ENCODE measurements at places on chromosomes 3 and 15.

DNA sequence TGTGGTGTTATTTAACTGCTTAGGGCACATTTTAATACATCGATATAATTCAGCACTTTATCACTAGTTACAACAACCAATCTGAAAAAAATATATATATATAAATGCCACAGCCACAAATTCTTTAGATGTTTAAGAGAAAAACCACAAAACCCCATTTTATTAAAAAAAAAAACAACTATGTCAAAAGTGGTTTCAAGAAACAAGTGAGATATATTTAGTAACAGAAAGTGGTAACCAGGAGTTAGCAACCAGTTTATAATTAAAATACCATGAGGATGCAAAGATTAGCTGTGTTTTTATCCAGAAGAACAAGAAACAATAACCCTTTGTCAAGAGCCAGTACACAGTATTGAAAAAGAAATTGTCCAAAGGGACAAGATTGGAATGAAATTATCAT is 14.8 kb upstream of the DIPK2A start:
- no peak for DNase-seq

DNA sequence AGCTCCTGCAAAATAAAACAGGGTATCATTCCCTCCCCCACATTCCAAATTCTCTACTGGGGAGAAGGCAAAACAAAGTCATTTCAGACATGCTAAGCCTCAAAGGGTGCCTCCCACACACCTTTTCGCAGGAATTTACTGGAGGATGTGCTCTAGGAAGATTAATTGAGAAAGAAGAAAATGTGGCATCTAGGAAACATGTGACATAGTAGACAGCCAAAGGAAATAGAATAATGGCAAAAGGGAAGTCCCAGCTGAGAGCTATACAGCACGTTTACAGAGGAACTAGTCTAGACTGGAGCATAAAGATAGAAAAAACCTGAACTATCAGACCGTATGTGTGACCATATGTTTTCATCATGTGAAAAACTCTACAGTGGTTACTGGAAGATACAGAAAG is 58.8 kb upstream of the MELTF start:
- no peak for DNase-seq

GRCh38 chr15:95259513-95259912 is 1028.2 kb downstream of the MCTP2 start:
- peak; percentile 74 for DNase-seq

DNA sequence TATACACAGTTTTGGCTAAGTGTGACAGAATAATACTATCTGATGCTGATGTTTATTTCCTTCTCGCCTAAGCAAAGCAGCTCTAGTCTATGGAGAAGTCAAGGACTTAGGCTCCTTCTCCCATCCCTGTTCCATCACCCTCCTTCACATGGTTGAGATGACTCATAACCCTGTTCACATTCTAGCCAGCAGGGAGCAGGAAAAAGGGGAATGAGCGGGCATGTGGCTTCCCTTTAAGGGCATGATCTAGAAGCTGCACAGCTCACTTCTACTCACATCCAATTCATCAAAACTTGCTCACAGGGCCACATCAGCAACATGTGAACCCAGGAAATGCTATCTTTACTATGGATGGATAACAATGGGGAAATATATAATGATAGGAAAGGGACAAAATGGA is 40.9 kb downstream of the CBLB start:
- no peak for DNase-seq

DNA sequence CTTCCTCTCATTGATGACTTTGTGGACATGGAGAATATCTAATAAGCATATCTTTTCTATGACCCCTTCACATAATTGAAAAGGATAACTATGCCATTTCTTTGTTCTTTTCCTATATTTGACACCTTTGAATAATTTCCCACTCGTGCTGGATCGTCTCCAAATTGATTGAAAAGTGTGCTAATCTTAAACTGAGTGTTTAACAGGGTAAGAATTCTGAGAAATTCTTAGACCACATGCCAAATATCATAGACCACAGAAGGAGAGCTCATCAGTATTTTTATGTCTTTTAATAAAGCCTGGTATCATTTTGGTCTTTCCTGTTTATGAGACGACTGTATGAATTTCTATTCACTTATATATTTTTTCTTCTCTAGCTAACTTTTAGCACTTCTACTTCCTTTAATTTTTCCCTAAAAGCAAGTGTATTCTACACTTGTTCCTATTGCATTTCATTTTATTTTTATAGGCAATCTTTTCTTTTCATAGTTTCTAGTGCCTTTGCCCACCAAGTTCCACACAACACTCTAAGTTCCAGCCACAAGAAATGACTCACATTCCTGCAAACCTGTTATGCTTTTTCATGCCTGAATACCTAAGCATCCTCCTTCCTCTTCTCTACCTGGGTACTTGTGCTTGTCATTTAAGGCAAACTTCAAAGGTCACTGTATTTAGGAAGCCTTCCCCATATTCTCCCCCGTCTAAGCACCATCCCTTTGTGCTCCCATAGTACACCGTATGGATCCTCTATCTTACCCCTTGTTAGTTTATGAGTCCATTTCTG is 30.1 kb downstream of the KBTBD8 start:
- DNase-seq: no peak

DNA sequence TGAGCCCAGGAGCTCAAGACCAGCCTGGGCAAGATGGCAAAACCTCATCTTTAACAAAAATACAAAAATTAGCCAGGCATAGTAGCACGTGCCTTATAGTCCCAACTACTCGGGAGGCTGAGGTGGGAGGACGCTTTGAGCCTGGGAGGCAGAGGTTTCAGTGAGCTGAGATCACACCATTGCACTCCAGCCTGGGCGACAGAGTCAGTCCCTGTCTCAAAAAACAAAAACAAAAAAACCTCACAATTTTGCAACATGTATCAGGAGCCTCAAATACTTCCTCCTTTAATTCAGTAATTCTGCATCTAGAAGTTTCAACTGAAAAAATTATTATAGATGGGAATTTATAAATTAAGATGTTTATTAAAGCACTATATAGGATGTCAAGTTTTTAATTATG is 1.1 kb downstream of the MRPL47 start:
- DNase-seq: no peak

DNA sequence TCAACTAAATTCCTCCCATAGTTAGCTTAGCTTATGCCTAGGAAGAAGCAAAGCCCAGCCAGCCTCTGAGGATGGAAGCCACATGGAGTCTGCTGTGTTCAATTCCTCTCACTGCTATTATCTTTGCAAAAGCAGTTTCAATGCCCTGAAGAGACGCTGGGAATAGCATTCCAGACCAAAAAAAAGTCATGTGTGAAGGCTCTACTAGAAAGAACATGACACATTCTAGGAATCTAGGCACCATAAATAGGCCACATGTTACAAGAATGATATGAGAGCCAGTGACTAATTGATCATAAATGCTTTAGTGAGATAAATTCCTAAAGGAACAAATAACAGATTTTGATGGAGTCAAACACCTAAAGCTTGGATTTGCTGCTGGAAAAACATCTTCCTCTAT is 800.8 kb downstream of the TUSC7 start:
- no peak for DNase-seq

- no peak for DNase-seq
Measured at GRCh38 chr3:58620421-58620820, 43.2 kb upstream of the FAM107A start.

- DNase-seq: no peak
Measured at GRCh38 chr3:34635352-34635850, 837.0 kb downstream of the PDCD6IP start.

GRCh38 chr3:24470277-24470676 is 24.4 kb downstream of the THRB start:
- DNase-seq: no peak

- DNase-seq: no peak
Measured at GRCh38 chr3:185739264-185739701, 85.6 kb downstream of the IGF2BP2 start.

DNA sequence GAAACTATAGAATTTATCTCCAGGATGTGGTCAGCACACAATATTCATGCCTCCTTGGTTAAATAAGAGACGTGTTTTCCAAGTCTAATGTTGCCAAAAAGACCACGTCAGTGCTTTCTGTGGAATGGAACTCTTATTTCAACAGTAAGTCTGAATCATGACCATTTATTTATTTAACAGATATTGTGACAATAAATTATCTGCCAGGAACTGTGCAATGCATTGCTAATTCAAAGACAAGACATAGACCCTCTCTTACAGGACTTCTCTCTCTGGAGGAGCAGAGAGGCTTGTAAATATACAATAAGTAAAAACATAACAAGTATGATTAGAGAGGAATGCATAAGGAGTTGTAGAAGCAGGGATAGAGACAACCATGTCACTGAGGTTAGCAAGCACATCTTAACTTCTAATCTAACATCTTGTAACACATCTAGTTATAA is 227.5 kb downstream of the DTWD1 start:
- DNase-seq: peak; percentile 23

DNA sequence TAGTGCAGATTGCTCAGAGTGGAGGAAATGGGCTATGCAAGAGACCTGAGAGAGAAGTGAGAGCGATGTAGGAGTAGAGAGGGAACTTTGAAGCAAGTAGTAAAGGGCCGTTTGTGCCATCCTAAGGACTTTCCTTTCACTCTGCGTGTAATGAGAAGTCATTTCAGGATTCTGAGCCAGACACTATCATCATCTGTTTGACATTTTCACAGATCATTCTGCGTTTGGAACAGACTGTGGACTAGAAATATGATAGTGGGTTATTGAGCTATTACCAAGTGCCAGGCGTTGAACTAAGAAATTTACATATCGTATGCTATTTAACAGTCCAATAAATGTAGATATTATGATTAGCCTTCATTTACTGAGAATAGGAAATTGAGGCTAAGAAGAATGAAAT is 150.0 kb upstream of the ROBO2 start:
- DNase-seq: no peak

- no peak for DNase-seq
Measured at GRCh38 chr3:9204253-9204992, 45.0 kb downstream of the SRGAP3 start.

DNA sequence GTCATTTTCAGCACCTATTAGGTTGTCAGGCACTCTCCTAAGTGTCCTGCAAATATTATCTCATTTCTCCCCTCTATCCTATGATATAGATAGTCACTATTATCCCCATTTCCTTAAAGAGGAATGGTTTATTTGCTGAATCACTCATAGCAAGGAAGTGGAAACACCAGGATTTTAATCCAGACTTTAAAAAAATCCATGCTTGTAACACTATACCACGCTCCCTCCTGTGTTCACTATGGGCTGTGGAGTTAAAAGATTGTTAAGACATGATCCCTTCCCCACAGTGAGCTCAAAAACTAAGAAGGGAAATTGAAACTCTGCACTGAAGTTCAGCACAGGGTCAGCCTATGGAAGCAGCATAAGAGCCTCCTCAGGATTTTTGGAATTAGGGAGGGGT is 60.2 kb downstream of the TMEM39A start:
- no peak for DNase-seq

DNA sequence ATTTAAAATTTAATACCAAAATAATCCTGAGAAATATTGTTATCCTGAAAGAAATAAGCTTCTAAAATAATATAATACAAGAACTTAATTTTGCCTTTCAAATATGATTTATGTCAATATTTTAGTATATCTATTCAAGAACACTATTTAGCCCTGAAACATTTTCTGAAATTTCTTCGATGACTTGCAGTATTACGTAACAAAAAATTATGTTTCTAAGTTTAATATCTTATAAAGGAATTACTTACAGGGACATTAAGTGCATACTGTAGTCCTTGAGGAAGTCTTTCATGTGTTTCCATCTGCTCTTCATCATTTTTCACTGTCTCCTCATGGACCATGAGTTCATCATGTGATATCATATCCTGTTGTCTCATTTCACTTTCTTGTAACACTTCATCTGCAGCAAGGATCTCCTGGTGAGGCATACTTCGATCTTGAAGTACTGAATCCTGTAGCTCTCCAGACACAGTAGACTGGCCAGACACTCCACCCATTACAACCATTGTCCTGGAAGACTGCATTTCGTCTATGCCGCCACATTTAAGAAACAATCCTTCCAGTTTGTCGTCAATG is 62.0 kb downstream of the ZNF148 start:
- no peak for DNase-seq

GRCh38 chr3:35664460-35664919 is 25.2 kb downstream of the ARPP21 start:
- peak; percentile 42 for DNase-seq

DNA sequence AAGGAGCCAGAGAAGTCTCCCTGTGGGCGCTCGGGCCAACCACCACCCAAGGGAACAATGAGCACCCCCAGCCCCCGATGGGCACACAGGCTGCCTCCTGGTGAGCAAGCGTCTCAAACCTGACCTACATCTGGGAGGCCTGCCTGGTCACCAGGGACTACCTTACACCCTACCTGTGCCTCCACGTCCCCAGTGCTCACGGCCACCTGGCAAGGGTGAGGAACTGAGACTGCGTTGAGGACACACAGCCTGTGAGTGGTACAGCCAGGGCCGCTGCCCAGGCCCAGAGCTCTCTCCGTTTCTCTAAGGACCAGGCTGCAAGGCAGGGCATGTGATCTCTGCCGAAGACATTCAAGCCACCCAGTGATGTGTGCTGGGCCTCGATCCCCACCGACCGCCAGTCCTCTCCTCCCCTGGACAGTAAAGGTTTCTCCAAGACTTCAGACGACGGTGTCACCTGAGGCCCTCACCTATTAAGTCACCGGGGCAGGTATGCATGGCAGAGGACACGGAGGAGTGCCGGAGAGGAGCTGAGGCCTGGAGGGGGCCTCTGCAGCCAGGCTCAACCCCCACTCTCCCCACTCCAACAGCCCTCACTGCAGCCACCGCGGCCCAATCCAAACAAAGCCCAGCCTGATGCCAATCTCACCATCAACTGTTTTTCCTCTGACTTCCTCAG is 2.8 kb downstream of the GOLGA8A start:
- no peak for DNase-seq

GRCh38 chr3:187286467-187287059 is 5.0 kb downstream of the MASP1 start:
- DNase-seq: no peak

GRCh38 chr3:123672429-123673146 is 87.7 kb upstream of the HACD2 start:
- DNase-seq: no peak

- no peak for DNase-seq
Measured at GRCh38 chr3:172442606-172443005, 5.7 kb downstream of the GHSR start.

- no peak for DNase-seq
Measured at GRCh38 chr3:113649174-113649845, 47.1 kb downstream of the USF3 start.

GRCh38 chr15:77070180-77070494 is 772 bp downstream of the TSPAN3 start:
- DNase-seq: no peak

DNA sequence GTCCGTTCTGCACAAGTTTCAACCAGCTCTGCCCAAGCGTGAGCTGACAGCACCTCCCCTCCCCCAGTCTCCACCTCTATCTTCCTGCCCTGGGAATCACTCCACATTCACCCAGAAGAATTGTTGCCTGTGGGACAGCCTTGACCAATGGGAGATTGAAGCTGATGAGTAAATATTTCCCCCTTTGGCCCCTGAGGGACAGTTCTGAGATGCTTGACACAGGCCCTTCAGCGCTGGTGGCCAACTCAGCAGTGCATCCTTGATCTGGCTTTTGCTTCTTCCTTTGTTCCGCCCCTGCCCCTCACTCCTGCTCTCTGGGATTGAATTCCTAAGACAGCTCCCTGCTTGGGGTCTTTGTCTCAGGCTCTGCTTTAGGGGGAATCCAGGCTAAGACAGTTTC is 13.1 kb upstream of the SKIC8 start:
- DNase-seq: no peak
